ENCODE measurements at places on chromosomes 3 and 15. TPM values are rescaled to one million over a fixed set of nuclear protein-coding genes. Genes with fewer than 3 reads are reported as not detected.

The NRG4 gene
- polyA plus RNA-seq, result not detected

The GXYLT2 gene
- not detected for polyA plus RNA-seq

The SELENOT gene
- 311 TPM for polyA plus RNA-seq

DNA sequence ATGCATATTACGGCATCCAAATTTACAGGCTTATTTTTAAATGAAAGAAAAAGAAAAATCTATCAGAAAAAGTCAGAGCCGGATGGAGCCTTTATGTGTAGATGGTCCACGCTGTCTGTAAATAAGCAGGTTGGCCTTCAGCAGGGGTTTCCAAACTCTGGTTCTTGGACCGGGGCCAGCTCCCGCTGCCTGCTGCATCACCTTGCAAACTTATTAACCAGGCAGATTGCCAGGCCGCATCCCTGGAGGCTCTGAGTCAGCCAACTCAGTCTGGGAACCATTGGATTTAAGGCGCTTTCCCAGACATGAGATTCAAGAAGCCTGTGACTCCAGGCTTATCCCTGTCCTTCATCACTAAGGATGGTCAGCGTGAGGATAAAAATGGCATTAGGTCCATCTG lies 212.4 kb downstream of the OPA1 start:
- no peak for DNase-seq

DNA sequence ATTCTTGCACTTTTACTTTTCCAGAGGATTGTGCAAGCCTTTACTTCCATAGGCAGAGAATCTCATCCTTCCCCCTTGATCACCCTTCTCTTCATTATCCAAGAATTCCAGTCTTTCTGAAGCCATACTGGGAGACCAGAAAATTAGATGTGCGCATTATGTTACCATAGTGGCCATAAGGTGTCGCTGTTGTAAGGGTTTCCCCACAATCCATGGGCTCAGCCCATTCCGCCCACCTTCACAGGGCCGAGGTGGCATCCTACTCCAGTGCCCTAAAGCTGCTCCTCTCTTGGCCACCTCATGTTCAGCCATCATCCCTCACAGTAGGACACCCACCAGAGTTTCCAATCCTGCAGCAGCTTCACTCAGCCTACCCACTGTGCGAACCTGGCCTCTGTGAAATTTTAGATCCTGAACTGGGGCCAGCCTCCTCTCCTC lies 35.0 kb downstream of the CTSH start:
- no peak for DNase-seq

GRCh38 chr15:70376929-70377691 lies 279.4 kb upstream of the TLE3 start:
- no peak for DNase-seq

DNA sequence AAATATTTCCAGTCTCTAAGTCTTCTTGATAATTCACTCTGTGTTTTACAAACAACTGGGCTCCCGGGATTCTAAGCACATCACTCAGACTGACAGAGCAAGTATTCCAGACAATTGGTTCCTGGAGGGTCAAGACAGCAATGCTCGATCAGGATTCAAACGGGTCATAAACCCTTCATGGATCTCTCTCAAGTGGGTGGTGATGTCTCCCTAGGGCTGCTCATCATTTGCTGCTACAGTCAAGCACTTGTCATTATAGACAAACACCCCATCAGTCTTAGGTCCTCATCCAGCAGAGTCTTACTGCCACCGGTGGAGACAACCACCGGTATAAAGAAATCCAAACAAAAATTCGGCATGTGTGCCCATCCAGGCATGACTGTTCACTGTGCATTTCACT lies 921.1 kb downstream of the FHIT start:
- DNase-seq, result no peak

GRCh38 chr3:51887620-51888019 lies 12.2 kb upstream of the IQCF5 start:
- no peak for DNase-seq

DNA sequence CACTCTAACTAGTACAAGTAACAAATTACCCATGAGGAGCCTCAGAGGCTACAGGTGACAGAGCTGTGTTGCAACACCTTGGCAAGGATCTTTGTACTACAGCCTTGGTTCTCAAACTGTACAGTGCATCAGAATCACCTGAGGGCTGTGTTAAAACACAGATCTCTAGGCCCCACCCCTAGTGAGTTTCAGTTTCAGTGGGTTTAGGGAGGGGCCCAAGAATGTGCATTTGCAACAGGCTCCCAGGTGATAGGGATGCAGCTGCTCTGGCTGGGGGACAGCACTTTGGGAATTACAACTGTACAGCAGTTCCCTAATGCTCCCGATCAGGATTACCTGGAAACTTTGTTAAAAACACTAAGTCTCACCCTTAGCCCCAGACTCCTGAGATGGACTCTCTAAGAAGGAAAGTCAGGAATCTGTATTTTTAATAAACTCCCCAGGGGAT lies 66.1 kb upstream of the NR2F2 start:
- DNase-seq, result no peak

DNA sequence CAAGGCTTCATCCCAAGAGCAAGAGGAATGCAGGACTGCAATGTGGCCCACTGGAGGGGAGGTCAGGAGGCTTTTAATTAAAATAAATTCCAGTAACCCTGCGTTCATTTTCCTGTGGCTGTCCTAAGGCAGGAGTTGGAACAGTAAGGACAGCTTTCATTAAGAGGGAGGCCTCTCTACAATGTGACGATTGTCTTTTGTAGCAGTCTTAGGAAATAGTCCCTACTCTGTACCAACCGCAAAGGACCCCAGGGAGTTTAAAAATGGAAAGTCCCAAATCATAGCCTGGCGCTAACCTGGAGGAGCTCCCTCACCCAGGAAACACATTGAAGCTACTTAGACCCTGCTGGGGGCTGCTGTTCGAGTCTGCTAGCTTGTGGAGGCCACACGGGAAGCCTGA lies 62.8 kb downstream of the SYNM start:
- DNase-seq, result no peak

DNA sequence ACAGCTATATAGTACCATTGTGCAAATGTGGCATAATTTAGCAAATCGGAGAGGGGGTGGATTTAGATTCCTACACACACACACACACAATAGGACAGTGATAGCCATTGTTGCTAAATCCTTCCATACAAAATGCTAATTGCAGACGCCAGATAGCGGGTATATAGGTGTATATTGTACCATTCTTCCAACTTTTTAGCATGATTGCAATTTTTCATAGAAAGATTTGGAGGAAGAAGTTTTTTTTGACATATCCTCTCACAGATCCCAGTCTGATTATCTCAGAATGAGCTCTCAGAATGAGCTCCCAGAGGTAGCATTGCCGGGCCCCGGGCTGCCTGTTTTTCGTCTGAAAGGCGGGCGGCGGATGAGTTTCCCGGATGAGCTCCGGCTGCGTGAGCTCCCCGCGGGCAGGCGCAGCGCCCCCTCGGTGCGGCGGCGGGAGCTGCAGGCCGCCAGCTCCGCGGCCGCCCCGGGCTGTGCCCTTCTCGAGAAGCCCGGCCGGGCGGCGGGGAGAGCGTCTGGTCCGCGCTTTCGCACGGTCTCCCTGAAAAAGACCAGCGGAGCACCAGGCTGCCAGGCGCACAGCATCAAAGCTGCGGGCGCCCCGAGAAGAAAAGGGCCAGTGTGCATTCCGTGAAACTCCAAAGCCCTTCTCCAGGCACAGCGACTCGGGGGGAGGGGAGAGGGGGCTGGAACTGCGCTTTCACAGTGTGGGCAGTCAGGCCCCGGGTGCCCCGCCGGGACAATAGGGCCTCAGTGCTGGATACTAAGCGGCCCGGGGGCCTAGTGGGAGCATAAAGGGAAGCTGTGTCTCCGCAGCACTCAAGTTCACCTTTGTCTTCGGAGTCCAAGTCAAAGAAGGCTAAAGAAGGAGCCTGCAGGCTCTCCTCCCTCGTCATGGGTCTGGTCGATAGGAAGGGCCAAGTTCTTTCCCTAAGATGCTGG lies 12.0 kb upstream of the SHC4 start:
- DNase-seq, result peak; percentile 48

- no peak for DNase-seq
Measured at GRCh38 chr15:80727196-80727595, 32.1 kb downstream of the ABHD17C start.

DNA sequence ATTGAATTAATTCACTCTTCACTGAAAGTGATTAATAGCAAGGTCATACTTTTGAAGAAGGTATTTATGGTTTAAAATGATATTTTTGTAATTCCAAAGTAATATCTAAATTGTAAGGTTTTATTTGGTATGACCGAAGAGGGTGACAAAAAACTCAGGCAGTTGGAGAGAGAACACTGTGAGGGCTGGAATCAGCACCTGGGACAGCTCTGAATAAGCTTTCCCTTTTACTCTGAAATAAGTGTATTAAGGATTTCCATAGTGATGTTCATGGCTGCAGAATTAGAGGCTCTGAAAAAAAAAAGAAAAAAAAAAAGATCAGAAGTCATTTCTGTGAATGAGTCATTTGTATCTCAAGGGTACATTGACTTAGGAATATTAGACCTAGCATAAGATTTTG lies 299.5 kb downstream of the IL5RA start:
- no peak for DNase-seq
